Osteoblast (primary cell): ENCODE measurements at places on chromosomes 16 and 17.

GRCh38 chr16:307691-308312 lies 24.8 kb downstream of the PDIA2 start:
- DNase-seq = no peak

DNA sequence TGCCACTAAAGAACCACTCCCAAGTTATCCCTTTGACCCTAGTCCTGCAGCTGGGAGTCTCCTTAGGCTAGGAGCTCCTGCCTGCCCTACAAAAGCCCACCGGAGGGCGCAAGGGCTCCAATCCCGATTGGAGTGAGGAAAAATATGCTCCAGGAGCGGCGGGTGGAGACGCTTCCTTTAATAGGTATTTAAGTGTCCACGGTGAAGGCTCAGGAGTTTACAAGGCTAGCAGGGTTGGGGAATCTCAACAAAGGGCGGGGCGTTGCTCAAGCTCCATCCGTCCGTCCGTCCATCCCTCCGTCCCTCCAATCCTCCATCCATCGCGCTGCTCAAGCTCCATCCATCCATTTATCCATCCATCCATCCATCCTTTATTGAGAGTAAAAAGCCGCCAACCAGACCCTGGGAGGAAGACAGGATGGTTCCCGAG lies 556 bp upstream of the SPNS1 start:
- DNase-seq = peak; percentile 94

GRCh38 chr16:65967376-65967775 lies 399.1 kb upstream of the CDH5 start:
- no peak for DNase-seq

- no peak for DNase-seq
These were observed 24.6 kb downstream of the VAT1L start for GRCh38 chr16:77812856-77813500.

- DNase-seq = no peak
These were observed 273.4 kb upstream of the TNRC6C start for GRCh38 chr17:77684803-77685798.

- no peak for DNase-seq
These were observed 10.4 kb downstream of the CDC42EP4 start for GRCh38 chr17:73301369-73301768.

DNA sequence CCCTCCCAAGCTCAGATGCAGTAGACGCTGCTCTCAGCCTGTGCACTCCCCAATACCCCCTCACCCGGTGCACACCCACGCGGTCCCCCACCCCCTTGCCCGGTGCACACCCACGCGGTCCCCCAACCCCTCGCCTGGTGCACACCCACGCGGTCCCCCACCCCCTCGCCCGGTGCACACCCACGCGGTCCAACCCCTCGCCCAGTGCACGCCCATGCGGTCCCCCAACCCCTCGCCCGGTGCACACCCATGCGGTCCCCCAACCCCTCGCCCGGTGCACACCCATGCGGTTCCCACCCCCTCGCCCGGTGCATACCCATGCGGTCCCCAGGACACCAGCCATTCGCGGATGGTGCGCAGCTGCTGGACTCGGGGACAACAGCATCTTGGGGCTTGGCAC lies 19.9 kb upstream of the CYTH1 start:
- DNase-seq = peak; percentile 18

- DNase-seq = no peak
These were observed 64.1 kb downstream of the ZFHX3 start for GRCh38 chr16:72983728-72984350.

DNA sequence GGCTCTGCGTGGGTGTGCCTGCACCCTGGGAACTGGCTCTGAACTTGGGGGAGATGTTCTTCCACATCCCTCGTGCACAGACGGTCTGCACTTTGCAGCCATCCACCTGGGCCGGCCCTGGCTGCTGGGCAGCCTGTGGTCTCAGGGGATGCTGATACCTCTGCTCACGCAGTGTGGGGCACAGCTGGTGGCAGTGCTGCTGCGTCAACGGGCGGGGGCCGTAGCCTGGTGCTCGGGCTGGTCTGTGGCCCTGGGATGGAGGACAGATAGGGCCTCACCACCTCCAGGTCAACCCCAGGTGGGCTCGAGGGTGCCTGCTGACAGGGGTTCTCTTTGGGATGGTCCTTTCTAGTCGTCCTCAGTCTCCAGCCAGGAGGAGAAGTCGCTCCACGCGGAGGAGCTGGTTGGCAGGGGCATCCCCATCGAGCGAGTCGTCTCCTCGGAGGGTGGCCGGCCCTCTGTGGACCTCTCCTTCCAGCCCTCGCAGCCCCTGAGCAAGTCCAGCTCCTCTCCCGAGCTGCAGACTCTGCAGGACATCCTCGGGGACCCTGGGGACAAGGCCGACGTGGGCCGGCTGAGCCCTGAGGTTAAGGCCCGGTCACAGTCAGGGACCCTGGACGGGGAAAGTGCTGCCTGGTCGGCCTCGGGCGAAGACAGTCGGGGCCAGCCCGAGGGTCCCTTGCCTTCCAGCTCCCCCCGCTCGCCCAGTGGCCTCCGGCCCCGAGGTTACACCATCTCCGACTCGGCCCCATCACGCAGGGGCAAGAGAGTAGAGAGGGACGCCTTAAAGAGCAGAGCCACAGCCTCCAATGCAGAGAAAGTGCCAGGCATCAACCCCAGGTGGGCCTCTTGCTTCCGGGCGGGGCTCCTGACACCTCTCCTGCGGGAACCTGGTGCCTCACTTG lies 36.3 kb downstream of the TSC2 start:
- peak; percentile 93 for DNase-seq

DNA sequence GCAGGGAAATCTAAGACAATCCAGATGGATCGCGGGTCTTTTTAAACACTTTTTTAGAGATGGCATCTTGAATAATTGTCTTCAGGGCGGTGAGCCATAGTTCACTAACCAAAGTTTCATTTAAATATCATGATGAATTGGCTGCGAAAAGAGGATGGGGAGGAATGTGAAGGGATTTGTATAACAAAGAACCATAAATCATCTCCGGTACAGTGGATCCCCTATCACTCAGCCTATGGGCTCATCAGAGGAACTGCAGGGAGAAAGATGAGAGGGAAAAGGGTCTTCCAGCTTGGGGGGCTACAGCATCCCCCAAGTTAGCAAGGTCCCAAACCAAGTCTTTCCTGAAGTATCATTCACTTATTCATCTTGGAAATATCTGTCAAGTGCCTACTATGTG lies 16.7 kb upstream of the DDX52 start:
- DNase-seq = no peak

- DNase-seq = no peak
These were observed 32.2 kb downstream of the BRIP1 start for GRCh38 chr17:61831099-61831498.

- peak; percentile 99 for DNase-seq
These were observed 230.9 kb downstream of the MRTFB start for GRCh38 chr16:14302031-14302398.

- DNase-seq = no peak
These were observed 4.3 kb downstream of the TPSD1 start for GRCh38 chr16:1260101-1260680.

- no peak for DNase-seq
These were observed 196.0 kb upstream of the CACNG5 start for GRCh38 chr17:66638707-66639479.

- no peak for DNase-seq
These were observed 19.1 kb downstream of the LIG3 start for GRCh38 chr17:34999456-34999855.

DNA sequence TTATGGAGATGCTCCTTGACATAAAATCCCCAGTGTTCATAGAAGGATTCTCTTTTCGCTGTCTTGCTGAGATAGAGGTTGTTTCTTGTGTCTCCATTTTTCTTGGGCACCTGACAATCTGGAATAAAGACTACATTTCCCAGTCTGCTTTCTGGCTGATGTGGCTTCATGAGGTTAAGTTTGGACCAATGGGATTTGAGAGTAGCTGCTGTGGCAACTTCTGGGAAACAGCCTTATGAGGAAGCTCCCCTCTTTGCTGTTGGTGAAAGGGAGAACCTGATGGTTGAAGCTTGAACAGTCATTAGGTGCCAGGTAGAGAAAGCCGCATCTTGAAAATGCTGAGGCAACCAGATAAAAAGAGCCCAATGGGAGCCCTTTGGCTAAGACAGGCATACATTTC lies 24.4 kb downstream of the HS3ST4 start:
- no peak for DNase-seq

- no peak for DNase-seq
These were observed 17.7 kb downstream of the IRX6 start for GRCh38 chr16:55341681-55342080.

DNA sequence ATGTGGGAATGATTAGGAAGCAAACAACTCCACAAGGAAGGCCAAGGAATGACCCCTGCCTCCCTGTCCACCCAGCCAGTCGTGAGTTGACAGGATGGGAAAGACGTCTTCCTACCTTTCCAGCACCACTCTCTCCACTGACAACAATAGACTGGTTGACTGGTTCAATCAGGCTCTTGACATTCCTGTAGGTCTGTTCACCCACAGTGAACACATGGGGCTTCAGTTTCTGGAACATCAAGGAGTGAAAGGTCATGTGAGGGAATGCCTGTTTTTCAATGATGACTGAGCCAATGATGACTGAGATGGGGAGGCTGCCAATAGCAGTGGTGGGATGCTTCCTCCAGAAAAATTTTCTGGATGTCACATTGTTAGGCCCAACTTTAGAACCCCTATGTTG lies 9.6 kb downstream of the MYO19 start:
- no peak for DNase-seq

DNA sequence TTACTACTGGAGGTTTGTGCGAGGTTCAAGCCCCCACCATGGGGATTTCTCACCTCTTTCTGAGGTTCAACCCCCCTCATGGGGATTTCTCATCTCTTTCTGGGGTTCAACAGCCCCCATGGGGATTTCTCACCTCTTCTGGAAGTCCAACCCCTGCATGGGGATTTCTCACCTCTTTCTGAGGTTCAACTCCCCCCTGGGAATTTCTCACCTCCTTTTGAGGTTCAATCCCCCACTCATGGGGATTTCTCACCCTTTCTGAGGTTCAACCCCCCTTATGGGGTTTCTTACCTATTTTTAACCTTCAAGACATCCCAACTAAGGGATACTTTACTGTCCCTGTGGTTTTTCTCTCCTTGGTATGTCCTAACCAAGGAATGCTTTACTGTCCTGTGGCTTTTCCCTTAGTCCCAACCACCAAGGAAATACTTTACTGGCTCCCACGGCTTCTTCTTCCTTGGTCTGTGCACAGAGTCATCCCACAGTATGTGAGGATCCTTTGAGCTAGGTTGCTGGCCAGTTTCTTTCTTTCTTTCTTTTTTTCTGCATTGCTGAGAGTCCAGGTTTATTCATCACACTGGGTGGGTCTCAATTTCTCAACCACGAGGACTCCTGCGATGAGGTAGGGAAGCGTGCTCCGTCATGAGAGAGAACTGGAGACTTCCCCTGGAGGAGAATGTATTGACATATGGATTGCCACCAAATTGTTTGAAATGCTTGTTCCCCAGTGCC lies 2140.2 kb downstream of the TP53TG3F start:
- DNase-seq = no peak

DNA sequence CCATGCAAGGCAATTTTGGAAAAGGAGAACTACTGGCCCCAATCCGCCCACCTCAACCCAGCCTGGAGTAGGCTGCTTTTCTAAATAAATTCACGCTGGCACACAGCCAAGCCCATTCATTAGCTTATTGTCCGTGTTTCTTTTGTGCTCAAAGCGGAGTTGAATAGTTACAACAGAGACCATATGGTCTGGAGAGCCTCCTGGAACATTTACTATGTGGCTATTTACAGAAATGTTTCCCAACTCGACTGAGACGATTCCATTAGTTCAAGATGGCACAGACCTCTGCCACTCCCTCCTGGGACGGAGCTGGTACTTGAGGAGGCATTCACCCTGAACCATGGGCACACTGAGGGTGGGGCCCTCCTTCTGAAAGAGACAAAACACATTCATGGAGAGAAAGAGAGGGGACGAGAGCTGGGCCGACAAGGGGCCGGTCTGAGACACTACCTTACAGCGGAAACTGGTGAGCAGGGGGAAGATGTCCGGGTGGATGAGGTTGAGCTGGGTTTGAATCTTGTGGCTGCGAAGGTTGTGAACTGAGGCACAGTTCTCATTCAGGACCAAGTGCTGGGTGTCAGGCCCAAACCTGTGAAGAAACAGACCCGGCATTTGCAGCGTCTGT lies 15.7 kb downstream of the ELAC2 start:
- DNase-seq = no peak

DNA sequence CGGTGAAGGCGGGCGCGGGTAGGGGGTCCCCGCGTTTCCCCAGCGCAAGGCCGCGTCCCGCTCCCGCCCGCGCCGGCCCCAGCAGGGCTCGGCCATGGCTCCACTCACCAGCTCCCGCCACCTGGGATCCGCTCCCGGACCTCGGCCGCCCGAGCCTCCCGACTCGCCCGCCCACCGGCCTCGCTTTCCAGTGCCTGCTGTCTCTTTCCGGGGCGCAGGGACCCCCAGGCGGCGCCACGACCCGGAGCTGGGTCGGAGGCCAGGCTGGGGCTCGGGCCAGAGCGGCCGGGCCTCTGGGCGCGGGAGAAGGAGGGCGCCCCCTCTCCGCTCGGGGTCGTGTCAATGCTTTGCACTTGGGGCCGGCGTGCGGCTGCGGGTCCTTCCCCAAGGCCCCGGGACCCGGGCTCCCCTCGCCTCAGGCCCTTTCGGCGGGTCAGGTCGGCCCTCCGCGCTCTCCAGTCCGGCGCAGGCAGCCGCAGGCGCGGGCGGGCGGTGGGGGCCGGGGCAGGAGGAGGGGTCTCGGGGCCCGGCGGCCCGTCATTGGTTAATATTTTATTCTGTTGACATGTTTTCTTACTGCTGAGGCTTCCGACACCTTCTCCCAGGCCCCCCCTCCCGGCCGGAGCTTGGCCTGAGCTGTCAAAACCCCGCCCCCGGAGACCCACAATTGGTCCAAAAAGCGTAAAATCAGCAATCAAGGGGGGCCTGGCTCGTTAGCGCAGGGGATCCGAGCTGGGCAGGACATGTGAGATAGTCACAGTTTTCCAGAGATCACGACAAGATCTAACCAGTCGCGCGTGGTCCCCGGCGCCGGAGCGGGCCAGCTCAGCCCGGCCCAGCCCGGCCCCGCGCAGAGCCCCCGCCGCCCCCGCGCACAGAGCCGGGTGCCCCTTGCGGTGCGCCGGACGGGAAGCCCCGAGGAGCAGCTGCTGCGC lies at the start of gene TBX2:
TBX2 (plus strand) TSS at position 713 of the 935 bp plus-strand sequence. CDS start 334 bp downstream, outside the sequence.
- peak; percentile 100 for DNase-seq

GRCh38 chr16:27671410-27671809 lies 121.5 kb downstream of the KATNIP start:
- DNase-seq = no peak

DNA sequence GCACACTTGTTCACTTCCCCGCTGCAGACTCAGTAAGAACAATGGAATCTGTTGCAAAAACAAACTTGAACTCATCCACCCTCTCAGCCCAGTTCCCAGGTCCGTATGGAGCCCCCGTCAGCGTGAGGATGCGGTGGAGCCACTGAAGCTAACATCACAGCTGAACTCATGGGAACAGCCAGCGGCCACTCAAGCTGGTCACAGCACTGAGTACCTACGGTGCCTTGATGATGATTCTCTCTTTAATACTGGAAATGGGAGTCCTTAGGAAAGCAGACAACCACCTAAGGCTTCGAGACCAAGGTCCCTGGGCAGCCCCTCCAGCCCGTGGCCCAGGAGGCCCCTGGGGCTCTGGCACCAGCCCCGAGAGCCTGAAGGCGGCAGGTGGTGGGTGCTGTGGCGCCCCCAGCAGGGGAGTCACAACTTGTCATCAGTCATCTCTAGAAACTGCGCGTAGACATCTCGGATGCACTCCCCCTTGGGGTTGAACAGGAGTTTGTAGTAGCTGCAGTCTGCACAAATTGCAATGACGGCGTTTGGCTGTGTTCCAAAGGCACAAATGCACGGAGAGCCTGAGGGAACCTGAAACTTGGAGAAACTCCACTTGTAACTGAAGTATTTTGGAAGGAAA lies 31.0 kb upstream of the RHOT1 start:
- DNase-seq = peak; percentile 80

GRCh38 chr17:42337442-42337841 lies 49.1 kb downstream of the STAT5A start:
- DNase-seq = peak; percentile 75

GRCh38 chr17:21297597-21297996 lies 13.1 kb downstream of the MAP2K3 start:
- peak; percentile 88 for DNase-seq
